ENCODE measurements at places on chromosomes 7 and 10.

DNA sequence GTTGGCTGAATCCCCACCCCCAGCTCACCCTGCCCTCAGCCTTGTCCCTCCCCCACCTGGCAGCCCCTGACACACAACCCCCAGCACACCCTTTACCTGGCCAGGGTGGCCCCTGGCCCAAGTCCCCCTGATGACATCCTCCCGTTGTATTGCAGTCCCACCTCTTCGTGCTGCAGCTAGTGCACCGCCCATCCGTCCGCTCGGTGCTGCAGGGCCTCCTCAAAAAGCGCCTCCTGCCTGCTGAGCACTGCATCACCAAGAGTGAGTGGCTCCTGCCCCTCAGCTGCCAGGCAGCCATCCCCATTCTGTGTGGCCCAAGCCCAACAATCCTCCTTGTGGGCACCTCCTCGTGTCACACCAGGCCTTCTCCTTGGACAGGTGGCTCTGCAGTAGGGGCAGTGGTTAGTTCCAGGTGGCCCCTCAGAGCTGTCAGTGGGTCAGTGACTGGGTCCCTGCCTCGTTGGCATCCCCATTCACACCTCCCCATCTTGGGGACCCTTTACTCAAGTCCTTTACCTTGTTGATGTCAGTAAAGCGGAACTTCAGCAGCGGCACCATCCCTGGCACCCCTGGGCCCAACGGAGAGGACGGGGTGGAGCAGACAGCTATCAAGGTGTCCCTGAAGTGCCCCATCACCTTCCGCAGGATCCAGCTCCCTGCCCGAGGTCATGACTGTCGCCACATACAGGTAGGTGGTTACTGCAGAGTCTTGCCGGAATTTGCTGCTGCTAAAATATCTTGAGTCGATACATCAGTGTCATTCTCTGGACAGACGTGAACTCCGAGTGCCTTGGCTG is 14.3 kb downstream of the ZMIZ2 start:
- DNase-seq = no peak

- no peak for DNase-seq
Observed at GRCh38 chr7:77665161-77665560, 31.1 kb upstream of the RSBN1L start.

- DNase-seq = peak; percentile 36
Observed at GRCh38 chr7:1054861-1055450, 10.6 kb downstream of the GPR146 start.

DNA sequence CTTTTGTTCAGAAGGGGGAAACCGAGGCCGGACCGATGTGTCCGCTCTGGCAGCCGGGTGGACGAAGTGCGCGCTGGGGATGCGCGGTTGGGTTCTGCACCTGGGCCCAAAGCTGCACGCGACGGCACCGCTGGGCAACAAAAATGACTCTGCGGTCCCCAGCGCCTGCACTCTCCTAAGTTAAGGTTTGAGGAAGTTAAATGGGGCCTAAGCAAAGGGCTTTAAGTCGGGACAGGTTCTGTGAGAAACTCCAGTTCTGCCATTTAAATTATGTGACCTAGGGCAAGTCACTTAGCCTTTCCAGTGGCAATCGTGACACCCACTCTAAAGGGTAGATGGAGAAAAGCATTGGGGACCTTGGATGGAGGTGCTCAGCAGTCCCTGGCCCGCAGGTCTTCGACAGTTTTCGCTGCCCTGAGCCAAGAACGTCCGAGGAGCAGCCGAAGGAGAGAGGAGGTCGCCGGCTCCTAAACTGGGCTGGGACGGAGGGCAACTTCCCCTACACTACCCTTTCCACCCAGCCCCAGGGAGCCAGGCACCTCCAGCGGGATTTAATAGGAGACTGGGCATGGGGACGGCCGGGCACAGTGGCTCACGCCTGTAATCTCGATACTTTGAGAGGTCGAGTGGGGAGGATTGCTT is 534 bp upstream of the ACBD5 start:
- no peak for DNase-seq

GRCh38 chr7:102409340-102409739 is 13.2 kb downstream of the PRKRIP1 start:
- no peak for DNase-seq

- no peak for DNase-seq
Observed at GRCh38 chr7:32569388-32570289, 74.3 kb downstream of the AVL9 start.

- no peak for DNase-seq
Observed at GRCh38 chr10:124656541-124656940, 87.6 kb downstream of the FAM53B start.

GRCh38 chr7:132343199-132343598 is 233.1 kb downstream of the PLXNA4 start:
- DNase-seq = no peak

- no peak for DNase-seq
Observed at GRCh38 chr10:124660404-124661125, 83.6 kb downstream of the FAM53B start.

- DNase-seq = no peak
Observed at GRCh38 chr7:13047061-13047460, 359.6 kb downstream of the ARL4A start.

DNA sequence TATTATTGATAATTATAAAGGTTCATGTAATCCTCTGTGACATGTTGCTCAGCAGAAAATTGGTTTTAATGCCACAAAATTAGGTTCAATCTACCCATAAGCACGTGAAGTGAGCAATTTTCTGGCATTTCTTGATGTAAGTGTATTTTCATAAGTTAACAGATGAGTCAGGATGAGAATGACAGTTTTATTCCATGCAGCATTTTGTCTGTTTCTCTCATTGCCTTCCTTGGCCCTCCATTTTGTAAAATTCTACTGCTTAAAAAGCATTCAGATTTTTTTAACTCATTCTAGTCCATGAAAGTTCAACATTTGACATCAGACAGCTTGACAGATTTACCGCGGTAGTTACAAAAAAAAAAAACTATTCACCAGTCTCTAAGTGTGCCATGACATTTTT is 4.0 kb upstream of the GFRA1 start:
- no peak for DNase-seq

- DNase-seq = no peak
Observed at GRCh38 chr10:94143261-94143660, 149.5 kb downstream of the PLCE1 start.

DNA sequence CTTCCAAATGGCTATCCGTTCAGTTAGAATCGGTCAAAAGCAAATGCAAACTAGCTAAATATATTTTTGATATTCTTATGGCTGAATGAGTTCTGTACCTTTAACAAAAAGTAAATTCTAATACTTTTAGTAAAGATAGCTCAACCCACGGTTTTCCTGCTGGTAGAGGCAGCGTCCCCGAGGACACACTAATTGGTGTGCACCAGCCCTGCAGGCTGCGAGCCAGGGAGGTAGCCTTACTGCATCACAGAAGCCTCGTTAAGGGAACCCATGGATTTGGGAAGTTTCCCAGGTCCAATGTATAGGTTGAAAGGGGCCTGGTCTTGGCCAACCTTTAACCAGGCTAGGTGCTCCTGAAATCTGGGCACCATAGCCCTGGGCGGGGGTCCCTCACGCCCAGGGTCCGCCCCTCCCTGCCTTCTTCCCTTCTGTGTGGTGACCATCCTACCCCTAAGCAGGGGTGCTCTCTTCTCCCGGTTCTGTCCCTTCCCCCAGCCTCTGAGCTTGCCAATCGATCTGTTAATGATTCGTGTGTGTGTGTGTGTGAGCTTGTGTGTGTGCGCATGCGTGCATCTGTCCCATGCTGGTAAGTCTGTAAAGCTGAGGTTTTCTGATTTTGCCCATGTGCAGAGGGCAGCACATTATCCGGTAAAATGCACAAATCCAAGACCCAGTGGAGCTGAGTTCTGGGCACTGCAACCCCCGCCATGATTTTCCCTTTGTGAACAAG is 191.7 kb downstream of the TCERG1L start:
- no peak for DNase-seq

GRCh38 chr7:23491502-23491901 is 21.2 kb upstream of the IGF2BP3 start:
- no peak for DNase-seq

DNA sequence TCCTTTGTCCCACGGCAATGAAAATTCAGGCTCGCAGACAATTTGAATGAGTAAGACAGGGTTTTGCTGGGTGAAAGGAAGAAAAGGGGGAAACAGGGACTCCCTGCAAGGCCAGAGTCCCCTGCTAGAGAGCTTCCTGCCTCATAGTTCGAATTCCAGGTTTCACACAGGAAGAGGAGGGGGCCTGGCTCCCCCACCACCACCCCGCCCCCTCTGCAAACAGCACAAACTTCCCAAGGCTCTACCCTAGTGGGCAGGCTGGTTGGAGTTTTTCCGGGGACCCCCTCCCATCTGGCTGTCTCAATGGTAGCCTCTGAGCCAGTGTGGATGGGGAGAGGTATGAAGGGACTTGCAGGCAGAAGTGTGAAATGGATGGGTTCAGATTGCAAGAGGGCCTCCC is 57.4 kb upstream of the NEBL start:
- DNase-seq = no peak
